ENCODE measurements at places on chromosomes 2 and 18. TPM values are rescaled to one million over a fixed set of nuclear protein-coding genes. Genes with fewer than 3 reads are reported as not detected.

DNA sequence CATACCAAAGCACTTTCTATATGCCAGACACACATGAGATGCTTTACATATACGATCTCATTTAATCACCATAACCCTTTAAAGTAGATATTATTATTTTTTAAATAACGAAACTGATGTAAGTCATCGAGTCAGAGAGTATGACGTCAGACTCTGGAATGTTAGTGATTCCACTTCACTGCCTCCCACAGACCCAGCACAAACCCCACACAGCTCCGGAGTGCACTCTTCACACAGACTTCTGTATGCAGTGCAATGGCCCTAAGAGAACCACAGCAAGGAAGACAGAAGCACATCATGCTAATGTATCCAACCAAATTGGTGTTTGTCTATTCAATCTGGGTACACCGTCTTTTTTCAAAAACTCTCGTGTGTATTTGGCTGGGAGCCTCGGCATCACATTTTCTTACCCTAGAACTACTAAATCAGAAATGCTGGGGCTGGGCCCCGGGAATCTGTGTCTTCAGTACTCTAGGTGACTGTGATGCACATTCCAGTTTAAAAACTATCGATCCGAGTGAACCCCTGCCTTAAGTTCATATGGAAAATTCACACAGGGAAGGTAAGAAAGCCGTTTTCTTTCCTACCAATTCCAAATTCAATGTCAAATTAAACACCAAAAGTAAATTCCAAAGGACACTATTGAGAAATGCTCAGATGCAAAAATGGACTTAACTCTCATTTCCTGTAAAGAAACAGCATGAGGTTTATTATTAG is 117.7 kb upstream of the ACVR1C start:
- no peaks in the 10 kb centered on the region for H3K4me1 ChIP-seq
- H3K27me3 ChIP-seq = no peaks in the 10 kb centered on the region
- H3K27ac ChIP-seq = no peak overlapping the region

LBH gene
- 34.4 TPM for total RNA-seq

DNA sequence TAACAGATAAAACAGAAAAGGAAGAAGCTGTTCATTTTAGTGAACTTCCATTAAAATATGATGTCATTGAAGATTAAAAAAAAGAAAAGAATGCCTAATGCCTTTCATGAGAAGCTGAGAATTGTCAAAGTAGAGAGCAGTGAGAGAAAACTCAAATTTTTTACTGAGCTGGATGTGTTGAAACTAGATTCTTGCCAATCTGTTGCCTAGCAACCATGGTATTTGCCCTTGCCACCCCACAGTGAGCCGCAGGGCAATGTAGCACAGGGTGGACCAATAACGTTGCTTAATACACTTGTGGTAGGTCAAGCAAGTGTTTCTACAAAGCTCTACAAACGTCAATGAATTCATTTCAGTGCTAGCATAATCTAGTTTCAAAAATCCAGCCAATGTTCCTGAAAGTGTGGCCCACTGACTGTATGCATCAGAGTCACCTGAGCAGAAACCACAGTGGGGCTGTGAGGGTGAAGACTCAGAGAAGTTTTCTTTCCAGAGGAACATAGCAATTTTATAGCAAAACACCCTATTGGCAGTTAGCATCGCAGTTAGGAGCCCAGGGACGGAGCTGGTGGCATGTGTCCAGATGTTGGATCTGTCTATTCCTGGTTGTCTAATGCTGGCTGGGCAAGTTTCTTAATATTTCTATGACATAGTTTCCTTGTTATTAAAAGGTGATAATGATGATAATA is 132.2 kb downstream of the DOCK10 start:
- no peaks in the 10 kb centered on the region for H3K4me1 ChIP-seq
- H3K27me3 ChIP-seq = no peaks in the 10 kb centered on the region
- no peak overlapping the region for H3K27ac ChIP-seq
- no peak for DNase-seq
- no peaks in the 10 kb centered on the region for H3K36me3 ChIP-seq
- H3K4me3 ChIP-seq = no peak overlapping the region

DNA sequence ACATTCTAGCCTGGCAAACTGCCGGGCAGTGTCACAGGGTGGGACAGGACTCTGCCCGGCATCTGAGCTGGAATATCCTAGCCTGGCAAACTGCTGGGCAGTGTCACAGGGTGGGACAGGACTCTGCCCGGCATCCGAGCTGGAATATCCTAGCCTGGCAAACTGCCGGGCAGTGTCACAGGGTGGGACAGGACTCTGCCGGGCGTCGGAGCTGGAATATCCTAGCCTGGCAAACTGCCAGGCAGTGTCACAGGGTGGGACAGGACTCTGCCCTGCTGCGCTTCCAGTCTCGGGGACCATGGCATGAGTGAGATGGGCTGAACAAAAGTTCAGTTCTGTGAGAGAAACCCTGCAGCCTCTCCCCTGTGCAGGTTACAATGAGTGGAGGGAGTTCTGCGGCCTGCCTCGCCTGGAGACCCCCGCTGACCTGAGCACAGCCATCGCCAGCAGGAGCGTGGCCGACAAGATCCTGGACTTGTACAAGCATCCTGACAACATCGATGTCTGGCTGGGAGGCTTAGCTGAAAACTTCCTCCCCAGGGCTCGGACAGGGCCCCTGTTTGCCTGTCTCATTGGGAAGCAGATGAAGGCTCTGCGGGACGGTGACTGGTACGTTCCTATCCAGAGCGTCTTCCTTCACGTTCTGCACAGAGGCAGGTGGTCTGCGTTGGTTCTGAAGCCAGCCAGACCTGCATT is 80.3 kb downstream of the TPO start:
- H3K4me1 ChIP-seq = no peaks in the 10 kb centered on the region
- H3K36me3 ChIP-seq = no peaks in the 10 kb centered on the region

Measured in PC-9 (cell line).